COR-L47 (cell line): ENCODE measurements at places on chromosomes 6 and 20.

DNA sequence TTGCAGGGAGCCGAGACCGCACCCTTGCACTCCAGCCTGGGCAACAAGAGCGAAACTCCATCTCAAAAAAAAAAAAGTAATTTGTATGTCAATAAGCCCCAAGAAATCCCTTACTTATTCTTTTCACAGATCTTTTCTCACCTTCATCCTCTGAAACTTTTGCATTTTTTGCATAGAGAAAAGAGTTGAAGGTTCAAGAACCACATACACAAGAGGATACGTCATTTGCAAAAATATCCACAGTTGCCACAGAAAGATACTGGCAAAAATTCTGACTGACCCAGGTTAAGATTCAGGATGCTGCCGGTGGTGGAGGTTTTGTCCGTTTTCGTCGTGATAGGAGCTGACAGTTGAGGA is 94.5 kb downstream of the ZMYND8 start:
- DNase-seq = no peak

- DNase-seq = no peak
These were observed 1.1 kb downstream of the GJA10 start for GRCh38 chr6:89895276-89895874.

- DNase-seq = peak; percentile 14
These were observed 271.5 kb downstream of the FOXA2 start for GRCh38 chr20:22312744-22313346.

- DNase-seq = peak; percentile 22
These were observed 723 bp downstream of the MANEA start for GRCh38 chr6:95578106-95578410.

- DNase-seq = no peak
These were observed 22.6 kb downstream of the CST4 start for GRCh38 chr20:23666189-23666588.

- no peak for DNase-seq
These were observed 71.2 kb upstream of the NAA20 start for GRCh38 chr20:19945732-19946670.

DNA sequence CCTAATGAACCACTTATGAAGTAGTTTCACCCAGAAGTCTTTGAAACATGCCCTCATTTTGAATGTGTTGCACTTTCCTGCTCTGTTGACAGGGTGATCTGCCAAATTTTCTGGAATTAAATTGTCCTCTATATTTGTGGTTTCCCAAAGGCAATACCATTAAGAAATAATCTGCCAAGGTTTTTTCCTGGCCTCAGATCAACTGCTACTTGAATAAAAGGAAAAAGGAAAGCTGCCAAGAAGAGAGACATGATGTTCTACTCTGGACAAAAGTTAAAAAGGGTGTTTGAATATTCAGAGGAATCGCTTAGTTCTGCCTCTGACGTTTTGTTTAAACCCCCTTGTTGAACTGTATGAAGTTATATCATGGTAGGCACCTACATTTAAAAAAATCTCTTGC is 37.4 kb upstream of the ARMH2 start:
- no peak for DNase-seq

GRCh38 chr6:39935241-39935640 is 979 bp upstream of the MOCS1 start:
- no peak for DNase-seq

DNA sequence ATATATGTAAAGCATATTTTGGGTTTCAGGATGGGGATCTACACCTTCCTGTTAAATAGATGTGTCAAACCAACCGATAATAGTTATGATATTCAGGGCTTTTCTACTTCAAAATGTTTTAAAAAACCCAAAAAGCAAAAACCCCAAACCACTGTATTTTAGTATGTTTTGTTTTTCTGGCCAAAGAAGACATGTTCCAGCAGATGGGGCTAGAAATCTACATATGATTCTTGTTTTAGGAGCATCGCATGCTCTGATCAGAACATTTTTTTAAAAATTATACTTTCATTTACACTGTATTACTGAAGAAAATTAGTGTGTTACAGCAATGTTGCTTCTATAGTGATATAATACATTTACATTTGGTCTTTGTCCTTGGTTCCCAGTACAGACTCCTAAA is 11.0 kb downstream of the RMND1 start:
- DNase-seq = no peak

GRCh38 chr6:165636402-165637048 is 26.5 kb downstream of the PDE10A start:
- no peak for DNase-seq

GRCh38 chr6:16602035-16602434 is 159.2 kb downstream of the ATXN1 start:
- DNase-seq = no peak

- peak; percentile 0 for DNase-seq
These were observed 28.2 kb downstream of the TBC1D32 start for GRCh38 chr6:121305957-121306607.

DNA sequence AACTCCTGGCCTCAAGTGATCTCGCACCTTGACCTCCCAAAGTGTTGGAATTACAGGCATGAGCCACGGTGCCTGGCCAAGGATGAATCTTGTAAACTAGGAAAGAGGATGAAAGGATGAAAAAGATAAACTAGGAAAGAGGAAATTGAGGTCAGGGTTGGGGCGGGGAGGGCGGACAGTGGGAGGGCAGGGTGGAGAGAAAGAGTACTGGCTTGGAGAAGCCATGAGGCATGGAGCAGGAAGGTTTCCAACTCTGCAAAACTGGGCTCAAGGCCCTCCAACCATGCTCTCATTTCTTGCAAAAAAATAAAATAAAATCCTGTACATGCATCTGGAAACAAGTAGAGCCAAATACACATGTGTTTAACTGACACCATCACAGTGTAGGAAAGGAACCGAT is 256.6 kb upstream of the SGK1 start:
- no peak for DNase-seq

- no peak for DNase-seq
These were observed 184.7 kb upstream of the PRSS16 start for GRCh38 chr6:27062755-27063154.

DNA sequence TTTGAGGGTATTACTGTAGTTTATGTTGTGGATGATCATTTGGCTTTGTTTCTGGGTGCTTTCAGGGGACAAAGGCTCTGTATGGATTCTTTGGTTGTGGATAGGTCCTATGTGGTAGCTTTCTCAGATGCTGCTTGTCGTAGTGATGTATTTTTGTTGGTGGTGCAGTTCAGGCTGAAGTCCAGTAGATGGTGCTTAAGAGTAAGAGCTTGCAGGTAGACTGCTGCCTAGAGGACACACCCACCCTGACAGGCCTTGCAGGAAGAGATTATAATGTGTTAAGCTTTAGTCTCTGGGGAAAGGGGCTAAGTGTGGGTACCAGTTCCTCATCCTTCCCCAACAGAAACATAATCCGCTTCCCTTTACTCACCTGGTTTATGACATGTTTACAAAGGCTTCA is 62.6 kb upstream of the ADGRB3 start:
- peak; percentile 44 for DNase-seq

DNA sequence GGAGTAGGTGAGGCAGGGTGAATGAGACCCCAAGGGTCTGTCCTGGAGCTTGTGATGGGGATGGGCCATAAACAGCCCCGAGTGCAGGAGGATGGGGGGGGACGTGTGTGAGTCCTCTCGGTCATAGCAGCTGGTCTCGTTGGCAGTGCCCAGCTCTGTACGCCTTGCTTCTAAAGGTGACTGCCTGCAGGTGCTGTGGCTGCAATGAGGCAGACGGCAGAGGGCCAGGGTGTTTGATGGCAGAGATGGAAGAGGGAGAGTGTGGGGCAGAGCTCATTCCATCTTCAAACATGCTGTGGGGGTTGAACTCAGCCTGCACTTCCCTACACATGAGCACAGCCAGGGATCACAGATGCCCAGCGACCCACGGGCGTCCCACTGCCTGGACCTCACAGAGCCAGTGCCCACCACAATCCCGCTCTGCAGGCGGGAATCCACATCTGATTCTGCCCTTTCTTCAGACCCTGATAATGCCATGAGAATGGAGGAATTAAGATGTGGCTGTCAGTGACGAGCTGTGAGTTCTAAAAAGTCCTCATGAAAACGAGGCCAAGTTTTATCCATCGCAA is 123.3 kb upstream of the CDH4 start:
- DNase-seq = no peak

DNA sequence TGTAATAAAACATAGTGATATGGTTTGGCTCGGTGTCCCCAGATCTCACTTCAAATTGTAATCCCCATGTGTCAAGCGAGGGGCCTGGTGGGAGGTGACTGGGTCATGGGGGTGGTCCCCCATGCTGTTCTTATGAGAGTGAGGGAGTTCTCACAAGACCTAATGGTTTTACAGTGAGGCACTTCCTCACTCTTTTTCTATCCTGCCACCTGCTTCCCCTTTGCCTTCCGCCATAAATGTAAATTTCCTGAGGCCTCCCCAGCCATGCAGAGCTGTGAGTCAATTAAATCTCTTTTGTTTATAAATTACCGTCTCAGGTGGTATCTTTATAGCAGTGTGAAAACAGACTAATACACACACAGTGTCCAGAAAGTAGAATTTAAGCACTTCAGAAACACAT is 78.5 kb downstream of the REPS1 start:
- no peak for DNase-seq

GRCh38 chr6:5231289-5231688 is 29.5 kb downstream of the LYRM4 start:
- no peak for DNase-seq

- DNase-seq = no peak
These were observed 9.8 kb downstream of the NELFCD start for GRCh38 chr20:58990651-58991445.

DNA sequence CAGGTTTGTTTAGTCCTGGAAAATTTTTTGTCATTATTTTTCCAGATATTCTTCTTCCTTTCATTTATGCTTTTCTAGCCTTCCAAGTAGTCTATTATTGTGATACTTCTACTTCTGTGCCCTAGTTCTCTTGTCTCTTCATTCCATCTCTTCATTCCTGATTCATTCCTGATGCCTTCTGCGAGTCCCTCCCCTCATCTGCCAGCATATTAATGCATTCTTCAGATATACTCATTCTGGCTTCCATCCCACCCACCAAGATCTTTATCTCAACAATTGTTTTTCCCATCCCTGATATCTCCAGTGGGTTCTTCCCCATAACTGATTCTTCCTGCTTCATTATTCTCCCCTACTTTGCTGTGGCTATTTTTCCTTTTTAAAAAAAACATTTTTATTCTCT is 35.2 kb downstream of the ALDH5A1 start:
- no peak for DNase-seq

- no peak for DNase-seq
These were observed 31.7 kb downstream of the GSTA3 start for GRCh38 chr6:52877786-52878185.

GRCh38 chr6:43856005-43856765 is 86.2 kb downstream of the VEGFA start:
- no peak for DNase-seq

GRCh38 chr20:52231230-52231746 is 39.7 kb upstream of the ZFP64 start:
- no peak for DNase-seq

GRCh38 chr6:29414588-29414987 is at the start of gene OR12D1:
TSS of gene OR12D1 (plus strand) at chr6:29414928.
- DNase-seq = no peak

GRCh38 chr20:4134861-4135379 is 119.6 kb upstream of the RNF24 start:
- DNase-seq = no peak

GRCh38 chr20:63278661-63279060 is 6.0 kb downstream of the ARFGAP1 start:
- no peak for DNase-seq

DNA sequence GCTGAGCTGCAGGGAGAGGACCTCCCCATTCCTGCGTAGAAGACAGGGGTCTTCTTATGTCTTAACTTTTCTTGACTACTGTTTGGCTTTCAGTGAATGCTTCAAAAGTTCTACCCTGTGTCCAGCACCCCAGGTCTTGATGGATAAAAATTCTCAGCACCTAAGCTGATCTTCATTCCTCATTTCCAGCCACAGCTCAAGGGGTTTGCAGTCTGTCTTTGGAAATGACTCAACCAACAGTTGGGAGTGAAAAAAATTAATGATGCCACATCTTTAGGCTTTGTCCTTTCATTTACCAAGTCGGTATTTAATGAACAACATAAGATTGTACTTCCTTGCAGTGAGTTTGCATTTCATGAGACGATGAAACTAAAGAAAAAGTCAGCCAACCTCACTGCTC is 40.3 kb downstream of the PRDM1 start:
- no peak for DNase-seq

DNA sequence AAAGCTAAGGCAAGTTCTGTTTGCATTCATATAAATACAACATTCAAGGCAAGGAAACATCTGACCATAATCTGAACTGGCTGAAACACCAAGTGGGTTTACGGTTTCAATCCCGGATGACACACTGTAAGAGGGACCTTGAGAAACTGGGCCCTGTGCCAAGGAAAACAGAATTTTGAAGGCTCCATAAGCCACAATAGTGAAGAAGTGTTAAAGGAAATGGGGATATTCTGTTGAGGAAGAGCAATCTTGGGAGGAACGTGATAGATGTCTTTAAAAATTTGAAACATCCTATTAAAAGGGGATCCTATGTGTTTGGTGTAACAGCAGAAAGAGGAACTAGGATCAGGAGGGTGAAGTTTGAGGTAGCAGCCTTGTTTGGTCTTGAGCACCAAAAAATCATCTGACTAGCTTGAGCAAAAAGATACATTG is 82.4 kb upstream of the TAB2 start:
- peak; percentile 13 for DNase-seq

- no peak for DNase-seq
These were observed 253.8 kb upstream of the CDYL start for GRCh38 chr6:4522453-4522852.

DNA sequence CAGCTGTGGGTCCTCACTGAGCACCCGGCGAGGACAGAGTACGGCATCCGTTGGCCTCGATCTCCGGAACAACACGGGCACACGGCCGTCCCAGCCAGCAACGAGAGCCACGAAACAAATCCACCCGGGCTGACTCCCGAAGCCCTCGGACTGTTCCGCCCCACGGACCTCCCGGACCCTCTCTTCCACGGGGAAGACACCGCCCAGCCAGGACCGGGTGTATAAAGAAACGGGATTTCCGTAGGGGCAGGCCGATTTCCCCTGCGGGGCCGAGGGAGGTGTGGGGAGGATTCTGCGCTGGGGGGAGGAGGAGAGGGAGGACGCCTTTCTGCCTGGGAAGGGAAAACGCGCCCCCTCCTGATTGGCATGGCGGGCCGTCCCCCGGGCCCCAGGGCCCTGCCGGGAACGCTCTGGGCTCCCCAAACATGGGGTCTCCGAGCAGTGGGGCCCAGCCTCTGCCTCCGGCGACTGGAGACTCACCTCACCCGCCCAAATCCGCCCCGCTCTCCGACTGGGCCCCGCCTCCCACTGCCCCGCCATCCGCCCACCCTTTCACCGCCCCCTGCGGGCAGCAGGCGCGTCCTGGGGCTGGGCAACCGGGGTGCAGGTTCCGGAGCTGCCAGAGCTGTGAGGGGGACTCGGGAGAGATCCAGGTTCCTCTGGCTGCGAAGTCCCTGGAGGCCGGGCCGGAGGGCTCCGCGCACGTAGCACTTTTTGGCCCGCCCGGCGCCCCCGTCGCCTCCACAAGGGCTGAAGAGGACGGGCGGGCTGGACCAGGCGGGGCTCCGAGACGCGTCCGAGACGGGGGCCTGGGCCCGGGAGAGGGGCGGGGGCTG is 679 bp upstream of the PPDPF start:
- peak; percentile 66 for DNase-seq

GRCh38 chr6:37004044-37004980 is 1.1 kb upstream of the FGD2 start:
- DNase-seq = no peak

GRCh38 chr20:31933698-31934097 is 18.1 kb downstream of the PDRG1 start:
- DNase-seq = no peak
